T-helper 2 cell treated with Interferon-gamma antibody and Interleukin-4, amounts not matched to agents 5 μg/mL and 100 μg/mL, for 36 hours (primary cell): ENCODE measurements at places on chromosomes 7 and 10.

DNA sequence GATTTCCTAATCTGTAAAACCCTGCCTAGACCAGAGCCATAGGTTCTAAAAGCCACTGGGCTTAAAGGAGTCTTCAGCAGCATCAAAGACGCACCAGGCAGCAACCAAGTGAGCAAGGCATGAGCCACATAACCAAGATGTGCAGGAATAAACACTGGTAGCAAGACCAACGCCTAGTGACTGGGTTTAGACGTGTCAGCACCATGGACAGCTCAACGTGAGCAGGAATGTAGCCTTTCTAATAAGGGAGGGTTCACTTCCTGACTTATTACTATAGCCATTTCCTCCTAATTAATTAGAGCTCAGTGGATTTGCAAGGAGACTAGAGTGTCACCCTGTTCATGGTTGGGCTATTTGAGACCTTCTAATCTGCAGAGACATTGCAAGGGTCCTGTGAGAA is 223.7 kb downstream of the LHFPL3 start:
- no peaks in the 10 kb centered on the region for H3K4me1 ChIP-seq
- no peaks in the 10 kb centered on the region for H3K36me3 ChIP-seq
- H3K27ac ChIP-seq = no peak overlapping the region
- DNase-seq = no peak

DNA sequence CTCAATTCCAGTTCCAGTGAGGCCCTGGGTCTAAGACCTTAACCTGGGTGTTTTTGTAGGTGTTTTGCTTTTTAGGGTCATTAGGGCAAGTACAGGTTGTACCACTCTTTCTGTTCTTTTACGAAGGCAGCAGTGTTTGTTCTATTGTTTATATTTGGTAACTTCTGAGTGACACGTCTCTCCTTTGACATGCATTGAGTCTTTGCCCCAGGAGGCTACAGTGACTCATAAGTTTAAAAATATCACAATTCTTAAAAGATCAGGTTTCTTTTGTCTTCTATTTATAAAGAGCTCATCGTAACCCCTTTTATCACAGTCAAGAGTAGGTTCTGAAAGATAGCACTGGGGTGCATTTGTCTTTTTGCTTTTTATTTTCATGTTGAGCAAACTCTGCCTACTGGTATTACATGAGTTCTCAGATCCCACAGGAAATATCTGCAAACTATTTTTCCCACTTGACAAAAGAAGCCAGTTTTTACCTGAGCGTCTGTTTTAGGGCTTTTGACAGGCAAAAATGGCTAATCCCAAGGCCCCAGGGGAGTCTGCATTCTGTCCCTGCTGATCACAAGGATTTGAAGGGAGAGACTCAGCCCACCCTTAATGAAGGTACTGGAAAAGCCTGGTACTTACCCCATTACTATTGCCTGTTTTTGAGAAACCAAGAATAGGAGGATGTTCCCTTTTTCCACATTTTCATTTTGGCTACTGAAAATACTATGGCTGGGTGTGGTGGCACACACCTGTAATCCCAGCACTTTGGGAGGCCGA is 7.9 kb downstream of the NUDT13 start:
- no peak for DNase-seq
- no peak overlapping the region for H3K4me3 ChIP-seq
- H3K27me3 ChIP-seq = no peaks in the 10 kb centered on the region
- no peaks in the 10 kb centered on the region for H3K4me1 ChIP-seq
- no peak overlapping the region for H3K27ac ChIP-seq

GRCh38 chr10:101693651-101693977 is 1.4 kb downstream of the FBXW4 start:
- DNase-seq = no peak
- no peaks in the 10 kb centered on the region for H3K27me3 ChIP-seq
- peaks cover 12% of the 10 kb centered on the region for H3K36me3 ChIP-seq
- H3K4me1 ChIP-seq = peaks cover 23% of the 10 kb centered on the region
- peak overlapping the region; percentile 98 for H3K27ac ChIP-seq

DNA sequence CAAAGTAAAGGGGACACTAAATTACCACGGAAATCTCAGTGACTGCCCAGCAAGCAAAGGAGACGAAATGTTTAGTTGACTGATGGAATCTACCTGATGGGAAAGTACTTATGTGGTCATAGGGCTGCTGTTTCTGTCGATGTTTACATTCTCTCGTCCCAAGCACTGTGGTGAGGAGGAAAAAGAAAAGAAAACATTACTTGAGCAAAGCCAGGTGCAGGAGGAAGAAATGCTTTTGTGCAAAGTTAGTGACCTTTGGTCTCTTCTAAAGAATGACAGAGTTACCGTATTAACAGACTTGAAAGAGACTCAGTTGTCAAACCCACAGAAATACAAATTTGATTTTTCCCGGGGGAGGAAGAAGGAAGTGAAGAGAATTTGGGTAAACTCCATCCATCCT is 43.3 kb upstream of the FMC1 start:
- DNase-seq = no peak
- H3K4me3 ChIP-seq = no peak overlapping the region
- peaks cover 5% of the 10 kb centered on the region for H3K36me3 ChIP-seq

GRCh38 chr10:10663622-10664021 is 354.1 kb upstream of the CELF2 start:
- DNase-seq = no peak
- H3K27ac ChIP-seq = no peak overlapping the region
- no peak overlapping the region for H3K4me3 ChIP-seq
- no peaks in the 10 kb centered on the region for H3K27me3 ChIP-seq
- H3K4me1 ChIP-seq = no peaks in the 10 kb centered on the region
- no peaks in the 10 kb centered on the region for H3K36me3 ChIP-seq

DNA sequence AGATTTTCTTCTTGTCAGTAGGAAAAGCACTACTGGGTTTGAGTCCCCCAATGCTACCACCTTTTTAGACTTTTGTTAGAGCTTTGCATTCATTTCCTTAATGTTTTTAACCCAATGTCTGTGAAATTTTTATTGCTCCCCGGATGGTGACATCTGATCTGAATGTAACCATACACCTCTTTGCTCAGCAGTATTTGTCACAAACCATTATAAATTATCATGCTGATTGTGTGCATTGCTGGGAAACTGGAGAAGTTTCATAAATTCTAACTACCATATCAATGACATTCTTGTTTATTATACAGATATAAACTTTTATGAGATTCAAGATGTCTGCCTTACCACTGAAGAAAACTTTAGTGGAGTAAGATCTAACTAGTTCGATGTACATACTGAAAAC is 8.5 kb downstream of the NRP1 start:
- H3K27me3 ChIP-seq = peaks cover 25% of the 10 kb centered on the region
- H3K4me1 ChIP-seq = peaks cover 4% of the 10 kb centered on the region
- H3K27ac ChIP-seq = no peak overlapping the region
- no peak overlapping the region for H3K4me3 ChIP-seq

- no peak overlapping the region for H3K4me3 ChIP-seq
- DNase-seq = no peak
- no peaks in the 10 kb centered on the region for H3K36me3 ChIP-seq
- no peak overlapping the region for H3K27ac ChIP-seq
- no peaks in the 10 kb centered on the region for H3K27me3 ChIP-seq
Observed at GRCh38 chr10:25725917-25726716, 207.9 kb upstream of the MYO3A start.

GRCh38 chr10:124677749-124678556 is 66.2 kb downstream of the FAM53B start:
- peaks cover 20% of the 10 kb centered on the region for H3K4me1 ChIP-seq
- peaks cover 42% of the 10 kb centered on the region for H3K36me3 ChIP-seq
- peak overlapping the region; percentile 51 for H3K4me3 ChIP-seq
- peak overlapping the region; percentile 46 for H3K27ac ChIP-seq

DNA sequence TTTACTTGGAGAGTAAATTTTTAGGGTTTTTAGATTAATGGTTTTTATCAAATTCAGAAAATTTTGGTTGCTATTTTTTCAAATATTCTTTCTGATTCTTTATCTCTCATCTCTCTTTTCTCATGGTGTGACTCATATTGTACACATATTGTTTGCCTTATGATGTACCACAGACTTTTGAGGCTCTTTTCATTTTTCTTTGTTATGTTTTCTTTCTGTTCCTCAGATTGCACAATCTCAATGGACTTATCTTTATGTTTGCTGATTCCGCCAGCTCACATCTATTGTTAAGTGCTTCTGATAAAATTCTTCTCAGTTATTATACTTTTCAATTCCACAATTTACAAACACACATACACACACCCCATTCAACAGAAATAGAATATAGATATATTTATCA is 168.2 kb upstream of the IGFBP3 start:
- H3K4me1 ChIP-seq = no peaks in the 10 kb centered on the region
- H3K27me3 ChIP-seq = no peaks in the 10 kb centered on the region
- H3K27ac ChIP-seq = no peak overlapping the region
- H3K36me3 ChIP-seq = no peaks in the 10 kb centered on the region
- no peak for DNase-seq
